Right cardiac atrium (tissue), 5 donors: ENCODE measurements at places on chromosomes 12 and 14. TPM values are rescaled to one million over a fixed set of nuclear protein-coding genes. Genes with fewer than 3 reads are reported as not detected.
A peak's percentile ranks its signal among the peaks of the same experiment; 100 is the strongest.

The UBR7 gene
- 19.9 TPM for total RNA-seq

The NPAS3 gene
- total RNA-seq: 2.8 TPM

DNA sequence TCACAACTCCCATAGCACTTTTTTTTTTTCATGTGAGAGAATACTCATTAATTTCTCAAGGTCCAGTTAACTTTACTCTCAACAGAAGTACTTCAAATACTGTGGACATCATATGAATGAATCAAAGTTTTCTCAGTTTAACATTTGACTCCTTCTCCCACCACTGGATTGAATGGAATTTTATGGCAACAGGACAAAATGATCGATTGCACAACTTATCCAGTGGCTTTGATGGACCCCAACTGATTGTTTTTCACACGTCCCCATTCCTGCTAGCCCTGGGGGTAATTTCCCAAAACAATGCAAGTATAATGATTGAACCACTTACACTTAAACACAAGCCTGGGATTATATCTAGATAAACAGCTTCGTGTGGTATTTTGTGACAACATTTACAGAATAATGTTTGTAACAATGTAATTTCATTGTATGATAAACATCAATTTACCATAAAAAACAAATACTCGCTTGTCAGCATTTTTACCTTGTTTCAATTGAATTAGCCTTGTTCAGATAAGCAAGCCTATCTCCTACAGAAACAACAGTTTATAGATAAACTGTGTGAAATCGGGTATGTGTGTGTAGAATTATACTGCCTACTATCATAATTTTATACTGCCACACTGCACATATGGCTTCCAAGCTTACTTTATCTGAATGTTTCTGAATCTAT, 60.9 kb downstream of the SOX5 start:
- DNase-seq: no peak

GRCh38 chr12:108772247-108772646, 40.9 kb upstream of the CORO1C start:
- DNase-seq: peak; percentile 72

GRCh38 chr12:96195845-96196451, 1.8 kb downstream of the ELK3 start:
- DNase-seq: peak; percentile 67

The GLT1D1 gene
- total RNA-seq: 0.42 TPM

The KRT3 gene
- total RNA-seq: not detected

- DNase-seq: peak; percentile 61
Observed at GRCh38 chr14:51977075-51977474, 12.3 kb upstream of the RTRAF start.

- DNase-seq: no peak
Observed at GRCh38 chr12:15208140-15208539, 13.1 kb downstream of the RERG start.

The RBM19 gene
- 21.7 TPM for total RNA-seq

DNA sequence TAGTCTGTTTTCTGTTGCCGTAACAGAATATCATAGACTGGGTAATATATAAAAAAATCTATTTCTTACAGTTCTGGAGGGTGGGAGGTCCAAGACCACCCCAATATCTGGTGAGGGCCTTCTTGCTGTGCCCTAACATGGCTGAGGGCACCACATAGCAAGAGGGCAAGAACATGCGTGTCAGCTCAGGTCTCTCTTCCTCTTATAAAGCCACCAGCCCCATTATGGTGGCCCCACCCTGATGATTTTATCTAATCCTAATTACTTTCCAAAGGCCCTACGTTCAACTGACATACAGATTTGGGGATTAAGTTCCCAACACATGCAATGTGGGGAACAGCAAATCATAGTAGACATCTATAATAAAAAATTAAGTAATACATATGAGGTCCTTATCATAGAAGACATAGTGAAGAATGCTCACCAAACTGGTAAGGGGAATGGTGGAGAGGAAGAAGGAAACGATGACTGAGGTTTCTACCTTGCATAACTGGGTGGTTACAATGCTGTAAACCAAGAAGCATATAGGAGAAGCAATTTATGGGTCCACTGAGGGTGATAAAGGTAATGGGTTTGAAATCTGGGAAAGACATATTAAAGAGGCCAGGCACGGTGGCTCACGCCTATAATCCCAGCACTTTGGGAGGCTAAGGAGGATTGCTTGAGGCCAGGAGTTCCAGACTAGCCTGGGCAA, 27.0 kb downstream of the BTBD7 start:
- no peak for DNase-seq

DNA sequence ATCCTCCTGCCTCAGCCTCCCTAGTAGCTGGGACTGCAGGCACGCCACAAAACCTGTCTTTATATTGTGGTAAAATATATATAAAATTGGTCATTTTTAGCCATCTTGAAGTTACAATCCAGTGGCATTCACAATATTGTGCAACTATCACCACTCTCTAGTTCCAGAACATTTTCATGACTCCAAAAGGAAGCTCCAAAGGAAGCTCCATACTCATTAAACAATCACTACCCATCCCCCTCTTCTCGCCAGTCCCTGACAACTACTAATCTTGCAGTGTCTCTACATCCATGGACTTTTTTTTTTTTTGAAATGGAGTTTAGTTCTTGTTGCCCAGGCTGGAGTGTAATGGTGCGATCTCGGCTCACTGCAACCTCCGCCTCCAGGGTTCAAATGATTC, 3.1 kb downstream of the GCH1 start:
- DNase-seq: no peak

- DNase-seq: no peak
Observed at GRCh38 chr12:102950107-102950949, 7.1 kb upstream of the ASCL1 start.

DNA sequence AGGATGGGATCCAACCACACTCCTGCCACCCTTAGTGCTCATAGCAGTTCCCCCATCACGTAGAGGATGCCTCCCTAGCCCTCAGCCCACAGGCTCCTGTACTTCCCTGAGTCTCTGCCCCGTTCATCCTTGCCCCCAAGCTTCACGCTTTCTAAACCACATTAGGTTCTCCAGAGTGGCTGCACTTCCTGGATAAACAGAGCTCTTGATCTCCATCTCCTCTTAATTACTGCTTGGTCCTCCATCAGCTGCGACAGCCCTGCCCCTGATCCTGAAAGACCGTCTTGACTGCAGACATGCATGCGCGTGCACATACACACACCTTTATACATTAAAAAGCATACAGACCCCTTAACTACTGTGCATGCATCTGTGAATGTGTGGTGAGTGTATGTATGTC, 530.0 kb downstream of the BCL11B start:
- no peak for DNase-seq

- DNase-seq: no peak
Observed at GRCh38 chr14:52115286-52115685, 46.4 kb upstream of the NID2 start.

GRCh38 chr14:50882932-50883826, 11.3 kb downstream of the ABHD12B start:
- no peak for DNase-seq

DNA sequence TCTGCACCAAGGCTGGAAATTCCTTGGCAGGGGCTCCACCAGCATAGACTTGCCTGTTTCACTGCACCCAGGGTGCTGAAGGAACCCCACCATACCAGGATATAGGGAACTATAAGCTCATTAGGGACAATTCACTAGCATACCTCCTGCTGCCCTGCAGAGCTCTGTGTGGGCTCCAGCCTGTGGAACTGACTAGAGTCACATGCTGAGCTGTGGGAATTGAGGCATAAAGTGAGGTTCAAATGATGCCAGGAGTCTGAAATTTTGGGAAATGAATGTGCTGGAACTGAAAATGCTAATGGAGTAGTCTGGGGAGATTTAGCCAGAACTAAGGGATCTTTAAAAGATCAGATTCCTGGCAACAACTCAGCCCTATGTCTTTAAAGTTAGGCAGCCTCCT, 7.3 kb upstream of the EMP1 start:
- peak; percentile 18 for DNase-seq

The ADCY4 gene
- 24.1 TPM for total RNA-seq

The FOXG1 gene
- total RNA-seq: not detected

DNA sequence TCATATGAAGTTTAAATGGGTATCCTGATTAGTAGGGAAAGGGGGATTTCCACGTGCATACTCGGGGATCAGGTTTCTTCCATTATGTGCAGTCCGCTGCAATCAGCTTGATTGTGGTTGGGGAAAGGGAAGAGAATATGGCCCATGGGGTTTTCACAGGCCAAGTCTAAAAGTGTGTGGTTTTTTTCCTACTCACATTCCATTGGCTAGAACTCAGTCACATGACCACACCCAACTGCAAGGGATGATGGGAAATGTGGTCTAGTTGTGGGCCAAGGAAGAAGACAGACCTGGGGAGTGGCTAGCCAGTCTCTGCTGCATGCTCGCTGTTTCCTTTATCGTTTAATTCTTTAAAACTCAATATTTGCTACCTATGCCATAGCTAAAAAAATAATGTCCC, 105.1 kb downstream of the PRIMA1 start:
- no peak for DNase-seq

The OR6C4 gene
- total RNA-seq: not detected

The VRTN gene
- total RNA-seq: not detected
